WERI-Rb-1 (cell line): ENCODE measurements at places on chromosomes 2 and 18.

GRCh38 chr18:35817604-35818352 is 154.7 kb upstream of the RMP24 start:
- no peak for DNase-seq

- DNase-seq: no peak
These were observed 49.1 kb downstream of the TTC21B start for GRCh38 chr2:165904432-165904831.

GRCh38 chr18:635171-635570 is 22.3 kb upstream of the TYMS start:
- no peak for DNase-seq

GRCh38 chr2:84957771-84958134 is 13.2 kb upstream of the KCMF1 start:
- no peak for DNase-seq

- no peak for DNase-seq
These were observed 244.1 kb downstream of the SH3BP4 start for GRCh38 chr2:235195921-235196320.

- no peak for DNase-seq
These were observed 59.6 kb downstream of the MEX3C start for GRCh38 chr18:51137891-51138290.

DNA sequence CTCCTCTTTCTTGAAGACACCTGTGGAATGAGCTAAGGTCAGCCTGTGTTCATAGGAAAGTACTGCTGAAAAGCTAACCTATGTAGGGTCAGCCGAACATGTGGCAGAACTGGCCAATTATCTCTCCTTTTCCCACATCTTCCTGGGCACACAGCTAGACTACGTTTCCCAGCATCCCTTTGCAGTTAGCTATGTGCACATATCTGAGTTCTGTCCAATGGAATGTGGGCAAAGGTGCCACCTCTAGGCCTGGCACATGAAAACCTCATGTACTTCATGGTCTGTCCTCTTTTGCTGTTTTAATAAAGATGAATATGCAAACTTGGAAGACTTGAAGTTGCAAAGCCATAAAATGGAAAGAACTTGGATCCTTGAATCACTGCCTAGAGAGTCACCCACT is 352.6 kb downstream of the TNS1 start:
- DNase-seq: no peak

GRCh38 chr2:190185380-190185779 is 122.9 kb upstream of the MSTN start:
- no peak for DNase-seq

DNA sequence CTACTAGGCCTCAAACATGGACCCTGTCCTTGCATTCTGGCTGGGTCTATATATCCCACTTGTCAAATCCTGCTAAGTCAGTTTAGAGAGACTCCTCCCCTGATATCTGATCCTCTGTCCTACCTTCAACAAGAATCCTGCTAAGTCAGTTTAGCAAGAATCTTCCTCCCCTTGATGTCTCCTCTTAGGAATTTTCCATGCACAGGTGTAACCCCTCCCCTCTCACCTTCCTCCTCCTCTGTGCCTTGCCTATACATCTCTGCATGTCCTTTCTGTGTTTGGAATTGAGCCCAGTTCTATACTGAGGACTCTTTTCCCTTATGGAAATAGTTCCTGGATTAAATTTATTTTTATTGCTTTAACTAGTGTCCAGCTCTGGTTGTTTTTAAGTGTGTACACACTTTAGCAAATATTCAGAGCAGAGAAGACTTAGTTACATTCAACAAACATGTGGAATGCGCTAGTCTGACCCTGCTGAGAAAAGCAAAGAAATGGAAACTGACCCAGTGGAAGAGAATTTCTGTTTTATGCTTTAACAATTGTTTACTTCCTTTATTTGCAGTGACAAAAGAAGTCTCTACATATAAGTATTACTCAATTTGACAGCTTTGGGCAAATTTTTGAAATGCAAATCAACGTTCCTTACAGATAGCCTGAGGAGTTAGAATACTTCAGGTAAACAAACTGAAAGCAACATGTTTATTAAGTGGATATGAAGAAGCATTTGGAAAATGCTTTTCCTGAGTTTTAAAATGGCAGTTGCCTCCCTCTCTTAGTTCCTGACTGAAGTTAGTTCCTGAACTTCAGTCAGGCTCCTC is 80.6 kb downstream of the RIT2 start:
- DNase-seq: no peak

- DNase-seq: no peak
These were observed 564.2 kb downstream of the MBD2 start for GRCh38 chr18:53660306-53660705.

GRCh38 chr2:167478196-167478595 is 589.9 kb downstream of the XIRP2 start:
- no peak for DNase-seq

DNA sequence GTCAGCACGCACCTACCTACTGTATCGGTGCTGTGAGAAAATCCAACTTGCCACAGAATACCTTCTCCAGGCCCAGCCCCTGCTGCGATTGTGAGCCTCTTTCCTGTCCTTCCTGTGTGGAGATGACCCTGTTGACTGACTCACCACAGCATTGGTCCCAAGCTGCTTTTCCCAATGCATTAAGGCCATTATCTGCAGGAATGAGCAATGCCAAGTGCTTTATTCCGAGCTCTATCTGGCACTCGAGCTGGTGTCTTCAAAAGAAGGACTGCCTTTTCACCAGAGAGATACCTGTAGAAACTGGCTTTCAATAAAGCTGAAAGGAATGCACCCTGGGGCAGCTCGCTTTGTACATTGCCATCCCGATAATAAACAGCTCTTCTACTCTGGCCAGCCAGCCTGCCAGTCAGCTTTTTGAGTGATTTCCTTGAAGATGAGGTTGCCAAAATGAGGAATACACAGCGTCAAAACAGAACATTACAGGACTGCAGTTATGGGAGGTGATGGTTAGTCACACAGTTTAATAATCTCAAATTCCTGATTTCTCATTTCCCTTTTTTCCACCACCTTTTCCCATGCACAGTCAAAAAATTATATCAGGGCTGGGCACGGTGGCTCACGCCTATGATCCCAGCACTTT is 8.3 kb upstream of the RNF103 start:
- no peak for DNase-seq

GRCh38 chr18:38035193-38035592 is 469.6 kb upstream of the CELF4 start:
- DNase-seq: no peak

DNA sequence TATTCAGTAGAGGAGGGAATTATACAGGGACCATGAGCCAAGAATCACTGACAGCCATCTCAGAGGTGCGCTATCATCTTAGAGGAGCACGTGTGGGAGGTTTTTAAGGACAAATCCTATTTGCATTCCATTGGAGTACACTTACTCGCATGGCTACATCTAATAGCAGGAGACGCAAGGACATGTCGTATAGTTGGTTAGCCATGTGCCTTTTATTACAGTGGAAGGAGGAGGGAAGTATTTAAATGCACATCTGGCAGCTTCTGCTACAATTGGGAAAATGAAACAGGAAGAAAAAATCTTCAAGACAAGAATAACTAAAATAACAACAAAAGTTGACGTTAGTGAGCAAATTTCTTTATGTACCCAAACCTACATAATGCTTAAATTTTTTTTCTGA is 86.5 kb upstream of the UGP2 start:
- no peak for DNase-seq

- no peak for DNase-seq
These were observed 166.7 kb downstream of the MCFD2 start for GRCh38 chr2:46748735-46749531.

DNA sequence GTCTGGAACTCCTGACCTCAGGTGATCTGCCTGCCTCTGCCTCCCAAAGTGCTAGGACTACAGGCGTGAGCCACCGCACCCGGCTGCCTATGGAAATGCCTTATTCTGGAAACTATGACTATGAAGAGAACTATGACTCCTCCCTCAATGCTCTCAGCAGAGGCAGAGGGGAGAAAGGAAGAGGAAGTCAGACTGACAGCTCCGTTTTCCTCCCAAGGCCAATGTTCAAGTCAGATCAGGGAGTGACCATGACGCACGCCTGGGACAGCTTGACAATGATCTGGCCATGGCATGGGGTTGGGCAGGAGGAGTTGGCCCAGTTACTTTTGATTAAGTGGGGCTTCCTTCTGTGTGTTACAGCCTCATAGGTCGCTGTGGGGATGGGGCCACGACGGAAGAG is 44.3 kb upstream of the MRPL33 start:
- DNase-seq: no peak

GRCh38 chr2:207071820-207072219 is 93.9 kb downstream of the KLF7 start:
- DNase-seq: no peak

DNA sequence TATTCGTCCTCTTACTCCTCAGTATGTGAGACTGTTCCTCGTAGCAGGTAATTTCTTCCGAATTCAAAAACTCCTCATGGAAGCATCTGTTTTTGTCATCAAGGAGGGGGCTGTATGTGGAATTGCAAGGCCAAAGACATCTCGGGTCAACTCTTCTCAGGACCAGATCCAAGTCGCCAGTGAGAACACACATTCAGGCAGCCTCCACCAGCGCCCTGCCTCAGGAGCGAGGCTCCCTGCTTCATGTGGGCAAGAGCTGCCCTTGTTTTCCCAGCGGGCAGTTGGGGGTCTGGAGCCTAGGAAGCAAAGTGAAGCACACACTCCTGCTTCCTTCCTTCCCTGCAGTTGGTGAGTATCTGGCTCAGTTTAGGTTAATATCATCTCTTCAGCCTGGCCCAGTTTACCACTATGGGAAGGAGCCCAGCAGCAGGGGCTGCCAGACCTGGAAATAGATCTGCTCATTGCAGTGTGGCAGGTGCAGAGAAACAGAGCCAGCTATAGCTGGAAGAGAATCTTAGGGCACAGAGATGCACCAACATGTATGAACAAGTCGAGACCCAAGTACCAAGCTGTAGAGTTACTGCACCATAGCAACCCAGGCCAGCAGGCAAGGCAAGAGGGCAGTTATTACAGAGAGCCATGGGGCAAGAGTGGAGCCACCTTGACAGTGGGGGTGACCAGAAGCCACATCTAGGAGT is 25.3 kb downstream of the TMEM127 start:
- no peak for DNase-seq

DNA sequence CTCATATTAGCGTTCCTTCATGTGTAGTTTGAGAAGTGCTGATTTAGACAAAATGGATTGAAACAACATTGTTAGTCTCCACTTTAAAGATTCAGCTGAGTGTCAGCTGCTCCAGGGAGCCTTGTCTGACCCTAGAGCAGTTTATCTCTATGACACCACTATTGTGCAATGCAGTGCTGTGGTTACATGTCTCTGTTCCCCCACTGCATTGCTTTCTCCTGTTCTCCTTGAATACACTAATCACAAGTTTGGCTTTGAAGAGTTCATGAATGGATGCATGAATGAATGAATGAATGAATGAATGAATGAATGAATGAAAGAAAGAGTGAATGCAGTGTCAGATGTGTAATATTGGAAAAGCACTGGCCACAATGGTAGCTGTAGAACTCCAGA is 38.3 kb downstream of the GCG start:
- no peak for DNase-seq

DNA sequence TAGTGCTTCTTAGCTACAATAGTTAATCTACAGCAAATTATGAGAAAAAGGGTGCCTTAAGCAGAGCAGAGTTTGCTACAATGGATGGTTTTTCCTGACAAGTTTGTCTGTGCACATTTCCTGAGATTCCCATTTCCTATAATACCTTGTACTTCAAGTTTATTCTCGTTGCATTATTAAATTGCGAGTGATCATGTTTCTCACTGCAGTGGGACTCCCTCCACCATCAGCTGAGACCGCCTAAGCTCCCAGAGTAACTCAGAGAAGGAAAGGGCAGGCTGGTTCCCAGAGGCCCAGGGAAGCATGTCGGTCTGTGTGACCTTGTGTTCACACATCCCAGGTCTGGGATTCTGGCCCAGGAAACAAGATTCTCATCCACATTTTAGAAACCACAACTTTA is 162.1 kb downstream of the ARL4C start:
- no peak for DNase-seq

DNA sequence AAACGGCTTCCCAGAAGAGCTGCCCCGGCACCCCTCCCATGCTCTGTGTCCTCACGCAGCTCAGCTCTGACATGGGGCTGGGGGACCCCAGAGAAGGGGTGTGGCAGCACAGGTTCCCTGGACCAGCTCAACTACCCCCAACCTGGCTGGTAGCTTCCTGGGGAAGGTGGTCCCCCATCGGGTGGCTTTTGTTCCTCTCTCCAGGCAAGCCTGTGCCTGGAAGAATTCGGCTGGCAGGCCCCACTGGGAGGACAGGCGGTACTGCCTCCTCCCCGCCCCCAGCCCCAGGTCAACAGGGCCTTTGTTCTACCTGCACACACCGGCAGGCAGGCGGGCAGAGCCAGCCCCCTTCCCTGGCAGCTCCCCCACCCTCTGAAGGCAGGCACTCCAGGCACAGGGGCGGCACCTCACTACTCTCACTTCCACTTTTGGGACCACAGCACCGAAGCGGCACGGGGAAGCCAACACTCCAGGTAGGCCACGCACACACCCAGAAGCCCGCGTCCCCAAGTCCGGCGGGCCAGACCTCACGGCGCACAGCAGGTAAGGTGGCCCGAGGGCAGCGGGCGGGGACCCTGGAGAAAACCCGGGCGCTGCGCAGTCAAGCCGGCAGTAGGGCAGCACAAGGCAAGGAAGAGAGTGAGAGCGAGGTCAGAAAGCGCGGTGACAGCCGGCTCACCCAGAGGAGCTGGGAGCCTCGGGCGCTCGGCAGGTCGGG is 1.3 kb downstream of the HS6ST1 start:
- DNase-seq: no peak

DNA sequence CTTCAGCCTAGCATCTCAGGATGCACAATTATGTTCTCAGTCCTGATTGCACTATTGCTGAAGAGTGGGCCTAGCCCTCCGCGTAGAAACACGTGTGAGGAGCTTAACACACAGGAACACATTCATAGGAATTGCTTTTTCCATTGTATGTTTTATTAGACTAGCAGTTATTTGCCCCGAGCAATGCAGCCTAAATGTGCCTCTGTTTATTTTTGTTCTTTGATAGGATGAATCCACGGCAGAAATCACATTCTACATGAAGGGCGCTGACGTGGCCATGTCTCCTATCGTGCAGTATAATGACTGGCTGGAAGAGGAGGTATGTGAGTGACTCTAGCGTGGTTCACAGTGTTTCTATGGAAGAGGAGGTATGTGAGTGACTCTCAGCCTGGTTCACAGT is 65.9 kb upstream of the NFATC1 start:
- DNase-seq: no peak
